Stimulated activated naive B cell treated with anti-CD40 and anti-IgM and Interleukin-4, amounts not matched to agents 10 μg/mL and 1 μg/mL and 100 μg/mL, for 72 hours (primary cell): ENCODE measurements at places on chromosomes 2 and 18.

- DNase-seq: no peak
Measured at GRCh38 chr18:48408727-48409590, at the start of gene ZBTB7C. TSS of gene ZBTB7C (minus strand) at chr18:48409383.

DNA sequence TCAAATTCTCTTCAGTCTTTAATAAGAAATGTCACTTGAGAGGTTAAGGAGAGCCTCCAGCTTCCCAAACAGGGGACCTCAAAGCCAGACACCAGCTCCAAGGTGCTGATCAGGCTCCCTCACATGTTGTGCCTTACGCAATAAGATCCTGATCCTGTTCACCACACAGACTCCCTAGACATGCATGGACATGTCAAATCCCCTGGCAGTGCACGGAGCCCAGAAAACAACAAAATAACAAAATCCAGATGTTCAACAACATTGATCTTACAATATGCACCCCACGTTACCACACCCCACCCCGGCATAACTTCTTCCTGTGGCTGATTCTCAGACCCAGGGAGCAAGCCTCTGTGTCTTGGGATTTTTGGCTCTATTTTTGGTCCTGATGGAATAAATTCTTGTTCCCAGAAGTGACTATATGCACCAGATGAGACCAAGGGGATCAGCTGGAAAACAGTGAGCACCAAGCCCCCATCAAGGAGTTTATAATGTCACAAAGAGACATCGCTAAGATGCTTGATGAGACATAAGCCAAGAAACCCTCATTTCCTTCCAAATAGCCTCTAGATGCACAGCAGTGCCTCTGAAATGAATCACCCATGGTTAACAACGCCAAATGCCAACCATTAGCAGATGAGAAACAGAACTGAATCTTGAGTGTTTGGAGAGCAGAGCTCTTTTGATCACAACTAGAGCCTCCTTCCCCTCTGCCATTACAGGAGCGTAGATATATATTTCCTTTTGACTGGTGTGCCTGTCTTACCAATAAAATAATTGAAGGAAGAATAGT, 198.2 kb downstream of the PRKCE start:
- DNase-seq: peak; percentile 32

DNA sequence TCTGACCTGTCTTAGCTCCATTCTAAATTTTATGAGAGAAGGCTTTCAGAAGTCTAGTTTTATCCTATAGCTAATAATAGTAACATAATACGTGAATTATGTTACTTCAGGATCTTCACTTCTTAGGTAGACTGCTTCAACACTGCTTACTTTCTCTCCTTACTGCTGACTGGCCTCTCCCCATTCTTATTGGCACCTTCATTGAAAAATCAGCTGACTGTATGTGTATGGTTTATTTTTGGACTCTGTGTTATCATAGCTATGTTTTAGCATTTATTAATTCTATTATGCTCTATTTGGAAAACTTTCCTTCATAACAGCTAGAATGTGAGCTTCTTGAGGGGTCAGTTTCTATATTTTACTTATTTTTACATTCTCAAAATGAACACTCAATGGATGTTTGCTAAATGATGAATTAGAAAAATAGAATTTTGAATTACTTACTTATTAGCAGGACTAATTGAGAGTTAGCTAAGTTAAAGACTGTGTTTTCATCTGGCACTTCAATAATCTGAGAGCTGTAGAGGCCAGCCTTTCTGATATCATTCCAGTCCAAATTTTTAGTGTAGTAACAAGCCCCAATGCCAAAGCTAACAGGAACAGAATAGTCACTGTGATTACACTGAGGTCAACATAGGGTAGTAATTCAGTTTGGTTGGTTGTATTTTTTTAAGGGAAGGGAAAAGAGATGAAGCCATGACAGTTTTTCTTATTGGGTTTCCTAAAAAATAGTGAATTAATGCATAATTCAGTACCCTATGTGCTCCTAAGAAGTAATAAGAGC, 92.3 kb downstream of the TTC27 start:
- DNase-seq: no peak

DNA sequence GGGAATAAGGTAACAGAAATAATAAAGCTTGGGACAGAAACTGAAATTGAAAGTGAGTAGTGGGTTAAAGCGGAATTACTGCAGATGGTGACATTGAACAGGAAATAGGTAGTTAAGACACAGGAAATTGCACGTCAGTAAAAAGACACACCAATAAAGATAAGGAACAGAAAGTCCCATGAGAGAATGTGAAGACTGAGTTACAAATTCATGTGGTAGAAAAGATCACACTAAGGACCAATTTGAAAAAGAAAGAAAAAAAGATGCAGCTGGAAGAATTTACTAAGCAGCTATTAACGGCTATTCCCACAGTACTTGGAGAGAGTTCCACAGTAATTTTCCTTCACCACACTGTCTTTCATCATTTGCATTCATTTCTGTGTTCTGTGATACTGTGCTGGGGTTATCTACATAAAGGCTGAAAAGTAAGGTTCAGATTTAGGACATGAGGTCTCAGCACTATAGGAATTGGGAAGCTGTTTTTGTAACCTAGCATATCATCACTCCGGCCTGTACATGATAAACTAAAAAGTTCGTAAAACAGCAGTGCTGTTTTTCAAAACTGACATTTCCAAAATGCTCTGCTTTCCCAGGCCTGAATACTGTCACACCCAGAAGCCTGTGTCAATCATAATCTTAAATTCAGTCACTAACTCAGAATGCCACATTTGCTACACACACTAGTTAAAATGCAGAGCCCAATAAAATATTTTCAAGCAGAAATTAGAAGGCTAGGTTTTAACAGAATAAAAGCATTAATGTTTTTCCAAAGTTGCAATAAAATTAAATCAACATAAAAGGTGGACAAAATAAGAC, 42.9 kb downstream of the SRBD1 start:
- DNase-seq: no peak
